Brain pericyte (primary cell): ENCODE measurements at places on chromosomes 2 and 18.

DNA sequence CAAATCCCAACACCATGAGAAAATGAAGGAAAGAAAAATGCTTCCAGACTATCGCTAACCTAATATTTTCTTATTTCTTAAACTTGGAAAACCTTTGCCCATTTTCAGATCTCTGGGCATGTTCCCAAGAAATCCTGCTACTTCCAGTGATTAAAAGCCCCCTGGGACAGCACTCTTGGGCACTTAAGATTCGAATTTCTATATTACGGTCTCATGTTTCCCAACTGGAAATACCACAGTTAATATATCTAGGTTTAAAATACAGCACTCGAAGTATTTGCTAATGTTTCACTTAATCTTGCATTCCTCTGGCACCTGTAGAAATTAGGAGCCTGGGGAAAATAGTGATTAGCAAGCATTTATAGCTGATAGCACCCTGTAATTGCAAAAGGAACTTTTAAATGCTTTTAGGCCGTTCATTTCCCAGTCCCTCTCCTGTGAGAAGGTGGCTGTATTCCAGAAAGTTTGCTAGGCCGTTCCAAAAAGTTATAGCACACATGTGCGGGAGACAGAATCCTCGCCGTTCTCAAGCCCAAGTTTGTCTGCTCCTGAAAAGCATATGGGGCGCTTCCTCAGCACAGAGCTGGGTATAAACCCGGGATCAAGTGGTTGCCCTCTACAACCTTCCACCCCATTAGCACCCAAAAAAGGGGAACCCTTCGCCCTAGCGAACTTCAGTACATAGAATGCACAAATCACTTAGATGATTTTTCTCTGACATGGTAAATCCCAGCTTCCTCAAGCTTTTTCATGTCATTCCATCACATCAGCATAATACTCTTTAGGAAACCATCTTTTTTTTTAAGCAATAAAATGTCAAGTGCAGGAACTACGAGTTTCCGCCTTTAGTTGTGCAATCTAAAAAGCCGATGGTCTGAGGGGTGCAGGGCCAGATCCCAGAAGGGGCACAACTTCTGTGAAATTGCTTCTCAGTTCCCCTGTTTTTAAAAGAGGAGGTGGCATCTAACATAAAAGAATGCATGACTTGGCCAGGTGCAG, 60.6 kb downstream of the DIPK1C start:
- DNase-seq, result no peak

DNA sequence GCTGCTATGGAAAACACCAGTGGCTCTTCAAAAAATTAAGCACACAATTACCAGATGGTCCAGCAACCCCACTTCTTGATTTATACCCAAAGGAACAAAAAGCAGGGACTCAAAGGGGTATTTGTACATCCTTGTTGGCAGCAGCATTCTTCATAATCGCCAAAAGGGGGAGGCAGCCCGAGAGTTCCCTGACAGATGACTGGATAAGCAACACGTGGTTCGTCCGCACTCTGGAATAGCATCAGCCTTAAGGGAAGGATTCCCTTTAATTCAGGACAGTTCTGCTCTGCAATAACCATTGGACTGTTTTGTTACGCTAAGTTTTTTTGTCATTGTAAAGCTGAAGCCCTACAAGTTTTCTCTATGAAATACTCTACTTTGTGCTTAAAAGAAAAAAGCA, 76.7 kb upstream of the TWIST2 start:
- no peak for DNase-seq

DNA sequence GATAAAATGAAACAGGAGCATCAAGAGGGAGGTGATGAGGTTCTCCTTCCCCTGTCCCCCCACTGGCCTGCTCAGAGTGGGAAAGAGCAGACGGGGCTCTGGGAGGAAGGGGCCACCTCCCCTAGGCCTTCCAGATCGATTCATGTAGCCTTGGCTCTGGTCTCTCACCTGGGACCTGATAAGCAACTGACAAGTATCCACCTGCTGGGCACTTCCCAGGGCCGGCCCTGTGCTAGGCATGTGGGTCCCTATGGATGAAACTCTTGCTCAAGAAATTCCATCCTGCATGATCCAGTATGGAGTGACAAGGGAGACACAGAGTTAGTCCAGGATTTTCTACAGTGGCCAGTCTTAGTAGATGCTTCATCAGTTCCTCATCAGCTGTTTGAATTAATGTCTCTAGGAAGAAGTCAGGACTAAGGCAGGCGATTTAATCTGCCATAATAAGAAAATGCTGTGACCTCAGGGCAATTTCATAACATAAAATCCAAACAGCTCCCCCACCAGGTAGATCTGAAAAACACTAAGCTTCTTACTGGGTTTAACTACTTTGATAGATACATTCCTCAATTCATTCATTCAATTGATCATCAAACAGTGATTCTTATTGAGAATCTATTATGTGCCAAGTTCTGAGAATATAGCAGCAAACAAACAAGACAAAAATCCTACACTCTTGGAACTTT, 44.7 kb upstream of the ZFP36L2 start:
- no peak for DNase-seq

GRCh38 chr2:238564286-238564920, 137.7 kb downstream of the ASB1 start:
- DNase-seq, result no peak

GRCh38 chr18:79904357-79905147, 46.9 kb downstream of the SLC66A2 start:
- no peak for DNase-seq

DNA sequence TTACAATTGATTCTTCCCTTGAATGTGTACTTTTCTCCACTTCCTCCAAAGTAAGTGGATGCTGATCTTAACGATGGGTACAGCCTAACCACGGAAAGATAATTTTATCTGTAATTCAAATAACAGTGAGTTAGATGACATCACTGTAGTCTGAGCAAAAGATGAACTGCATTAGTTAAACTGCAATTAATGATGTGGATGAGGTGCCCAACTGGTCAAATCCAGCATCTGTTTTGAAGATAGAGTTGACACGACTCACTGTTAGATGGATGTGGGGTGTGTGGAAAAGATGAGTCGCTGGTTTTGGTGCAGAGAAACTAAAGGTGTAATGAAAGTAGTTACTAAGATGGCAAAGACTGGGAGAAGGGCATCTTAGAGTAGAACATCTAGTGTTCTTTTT, 270.5 kb upstream of the MEIS1 start:
- no peak for DNase-seq

GRCh38 chr2:188338463-188338862, 46.8 kb downstream of the GULP1 start:
- DNase-seq, result no peak

GRCh38 chr2:95061601-95062183, 36.2 kb downstream of the MAL start:
- DNase-seq, result no peak

GRCh38 chr2:61193670-61194561, 31.9 kb downstream of the C2orf74 start:
- DNase-seq, result no peak

GRCh38 chr2:235779444-235779896, 285.6 kb downstream of the AGAP1 start:
- no peak for DNase-seq

DNA sequence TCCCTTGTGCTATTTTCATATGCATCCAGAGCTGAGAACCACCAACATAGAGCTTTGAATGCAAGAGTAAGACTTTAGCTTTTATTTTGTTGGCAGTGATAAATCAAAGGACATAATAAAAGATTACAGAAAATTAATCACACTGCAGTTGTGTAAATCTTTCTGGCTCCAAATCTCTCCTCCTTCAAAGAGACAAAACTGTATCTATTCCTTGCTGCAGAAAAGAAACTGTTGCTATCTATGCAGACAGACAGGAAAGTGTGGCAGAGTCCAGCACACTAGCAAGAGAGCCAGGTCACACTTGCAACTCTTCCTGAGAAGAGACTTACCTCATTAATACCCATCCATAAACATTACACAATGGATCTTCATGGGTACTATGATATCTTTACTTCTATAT, 57.5 kb downstream of the DTNB start:
- no peak for DNase-seq
